ENCODE measurements at places on chromosomes 1 and 21.
A peak's percentile ranks its signal among the peaks of the same experiment; 100 is the strongest.

DNA sequence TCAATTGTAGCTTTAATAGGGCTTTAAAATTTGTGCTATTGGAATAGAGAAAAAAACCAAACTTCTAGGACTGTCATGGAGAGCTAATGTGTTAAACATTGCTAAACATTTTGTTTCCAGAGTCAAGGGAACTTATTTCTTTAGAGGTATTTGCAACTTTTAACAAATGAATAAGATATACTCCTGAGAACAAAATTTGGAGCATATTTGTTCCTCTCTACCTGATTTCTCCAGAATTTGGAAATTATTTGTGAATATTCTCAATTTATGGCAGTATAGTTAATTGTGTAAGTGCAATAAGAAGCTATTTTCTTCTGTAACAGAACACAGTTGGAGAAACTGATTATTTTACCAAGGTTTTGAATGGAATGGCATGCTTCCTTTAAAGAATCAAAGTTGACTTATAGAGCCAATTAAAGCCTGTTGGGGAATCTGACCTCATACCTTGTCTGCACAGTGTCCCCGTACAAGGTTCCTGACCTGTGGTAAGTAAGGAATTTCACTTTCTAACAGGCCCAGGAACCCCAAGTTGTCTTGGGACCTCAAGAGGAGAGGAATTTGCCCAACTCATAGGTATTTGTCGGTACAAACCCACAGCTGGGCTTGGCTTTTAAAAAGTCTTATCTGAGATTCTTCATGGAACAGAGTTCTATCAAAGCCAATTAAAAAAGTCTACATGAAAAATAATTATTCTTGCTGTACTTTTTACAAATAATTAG, 72.6 kb upstream of the CSF1 start:
- DNase-seq, result no peak

- DNase-seq, result no peak
Observed at GRCh38 chr1:231161667-231162296, at the start of gene TRIM67. Gene TRIM67 (plus strand): TSS chr1:231162058. CDS start chr1:231162970, 912 bp downstream.

DNA sequence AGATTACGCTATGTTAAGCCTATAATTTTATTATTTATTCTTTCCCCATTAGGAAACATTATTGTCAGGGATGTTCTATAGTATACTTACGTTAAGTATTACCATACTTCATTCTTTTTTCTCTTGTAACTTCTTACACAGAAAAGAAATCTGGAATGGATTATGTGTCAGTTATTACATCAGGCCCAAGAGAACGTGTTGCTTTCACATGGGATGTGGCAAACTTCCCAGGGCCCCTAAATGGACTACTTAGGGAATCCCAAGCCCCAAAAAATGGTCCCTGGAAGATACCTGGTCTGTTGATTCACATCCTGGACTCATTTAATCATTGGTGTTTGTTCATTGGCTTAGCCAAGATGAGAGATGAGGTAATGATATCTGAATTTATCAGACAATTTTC, 249.8 kb downstream of the NRIP1 start:
- DNase-seq, result peak; percentile 27

- DNase-seq, result no peak
Observed at GRCh38 chr21:34933609-34934335, 115.3 kb downstream of the RUNX1 start.

- no peak for DNase-seq
Observed at GRCh38 chr1:236065509-236066005, 667 bp upstream of the NID1 start.

GRCh38 chr1:234170622-234171021, 202.6 kb upstream of the COA6 start:
- no peak for DNase-seq
